ENCODE measurements at places on chromosomes 5 and 9. TPM values are rescaled to one million over a fixed set of nuclear protein-coding genes. Genes with fewer than 3 reads are reported as not detected.

DNA sequence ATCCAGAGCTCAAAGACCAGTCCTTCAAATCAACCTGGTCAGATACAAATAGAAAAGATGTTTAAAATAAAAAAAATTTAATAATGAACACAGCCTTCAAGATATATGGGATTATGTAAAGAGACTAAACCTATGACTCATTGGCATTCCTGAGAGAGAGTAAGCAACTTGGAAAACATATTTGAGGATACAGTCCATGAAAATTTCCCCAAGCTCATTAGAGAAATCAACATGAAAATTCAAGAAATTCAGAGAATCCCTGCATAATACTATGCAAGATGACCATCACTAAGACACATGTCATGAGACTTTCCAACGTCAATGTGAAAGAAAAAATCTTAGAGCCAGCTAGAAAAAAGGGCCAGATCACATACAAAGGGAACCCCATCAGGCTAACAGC lies 512.9 kb upstream of the PTGER4 start:
- no peak for DNase-seq

GRCh38 chr9:109889456-109889855 lies 109.5 kb downstream of the PALM2AKAP2 start:
- DNase-seq, result no peak

Gene KLHL3
- total RNA-seq, result 16.8 TPM

Gene LCN1
- not detected for total RNA-seq

DNA sequence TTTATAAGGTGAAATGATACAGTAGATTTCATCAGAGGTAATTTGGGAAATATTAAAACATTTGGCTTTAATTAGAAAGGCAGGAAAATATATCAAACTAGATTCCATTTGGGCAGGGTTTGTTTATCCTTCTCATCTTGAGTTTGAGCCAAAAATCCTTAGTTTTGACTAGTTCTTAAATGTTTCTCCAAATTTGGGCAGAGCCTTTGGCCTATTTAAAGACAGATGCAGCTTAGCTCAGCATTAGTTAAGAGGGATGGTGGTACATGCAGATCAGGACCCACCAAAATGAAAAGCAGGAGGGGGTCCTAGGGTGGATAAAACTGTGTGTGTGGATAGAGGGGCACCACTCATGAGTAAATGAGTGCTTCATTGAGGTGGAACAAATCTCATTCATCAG lies 20.3 kb upstream of the ARRDC3 start:
- DNase-seq, result no peak

DNA sequence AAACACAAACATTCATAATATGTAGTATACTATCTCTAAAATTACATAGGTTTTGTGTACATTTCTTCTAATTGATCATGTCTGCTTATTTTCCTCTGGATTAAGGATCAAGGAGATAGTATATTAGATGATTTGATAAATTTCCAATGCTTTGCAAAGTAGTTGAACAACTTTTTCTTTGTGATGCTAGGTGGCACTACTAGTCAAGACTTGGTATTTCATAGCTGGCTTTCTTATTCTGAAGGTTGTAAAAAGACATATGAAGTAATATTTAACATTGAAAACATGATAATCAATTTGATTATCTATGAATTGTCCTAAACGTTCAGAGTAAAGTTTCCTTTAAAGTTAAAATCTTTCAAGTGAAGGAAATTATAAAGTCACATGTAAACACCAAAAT lies 106.1 kb upstream of the FGF10 start:
- DNase-seq, result no peak

DNA sequence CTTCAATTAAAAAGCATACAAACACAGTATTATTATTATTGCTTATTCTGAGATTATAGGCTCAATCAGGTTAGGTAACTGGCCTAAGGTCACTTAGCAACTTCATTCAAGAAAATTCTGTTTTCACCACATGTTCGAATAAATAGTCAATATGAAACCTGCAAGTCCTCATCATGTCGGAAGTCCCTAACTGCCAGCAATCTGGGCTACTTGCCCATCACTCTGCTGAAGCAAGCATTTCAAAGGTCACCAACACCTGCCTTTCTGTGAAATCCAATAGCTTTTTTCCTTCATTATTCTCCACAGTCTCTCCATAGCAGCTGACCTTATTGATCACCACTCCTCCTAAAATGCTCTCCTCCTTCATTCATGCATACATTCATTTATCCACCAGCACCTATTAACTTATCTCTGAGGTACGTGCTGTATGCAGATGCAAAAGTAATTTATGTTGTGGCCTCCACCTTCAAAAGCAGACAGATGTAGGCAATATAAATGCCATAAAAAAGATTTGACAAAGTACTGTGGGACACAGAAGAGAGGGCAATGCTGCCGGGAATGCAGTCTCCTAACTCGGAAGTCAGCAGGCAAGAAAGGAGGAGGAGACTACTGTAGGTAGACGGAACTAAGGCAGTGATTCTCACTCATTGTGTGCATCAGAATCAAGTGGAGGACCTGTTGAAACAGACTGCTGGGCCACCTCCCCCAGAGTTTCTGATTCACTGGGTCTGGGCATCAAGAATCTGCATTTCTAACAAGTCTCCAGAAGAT lies 310.9 kb downstream of the BNC2 start:
- no peak for DNase-seq
